ENCODE measurements at places on chromosomes 12 and 14.

GRCh38 chr12:21615431-21615830 is 10.8 kb upstream of the GYS2 start:
- DNase-seq: no peak

DNA sequence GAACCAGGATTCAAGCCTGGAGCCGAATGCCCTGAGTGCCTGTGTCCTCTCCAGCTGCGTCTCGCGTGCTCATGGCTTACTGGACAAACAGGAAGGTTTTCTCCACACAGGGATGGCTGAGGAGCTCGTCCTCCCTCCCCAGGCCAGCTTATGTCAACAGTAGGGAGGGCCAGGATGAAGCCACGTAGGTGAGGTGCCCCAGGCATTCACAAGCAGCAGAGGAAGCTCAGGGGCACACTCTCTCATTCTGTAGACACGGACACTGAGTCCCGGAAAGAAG is 49.3 kb downstream of the TRPV4 start:
- DNase-seq: no peak

DNA sequence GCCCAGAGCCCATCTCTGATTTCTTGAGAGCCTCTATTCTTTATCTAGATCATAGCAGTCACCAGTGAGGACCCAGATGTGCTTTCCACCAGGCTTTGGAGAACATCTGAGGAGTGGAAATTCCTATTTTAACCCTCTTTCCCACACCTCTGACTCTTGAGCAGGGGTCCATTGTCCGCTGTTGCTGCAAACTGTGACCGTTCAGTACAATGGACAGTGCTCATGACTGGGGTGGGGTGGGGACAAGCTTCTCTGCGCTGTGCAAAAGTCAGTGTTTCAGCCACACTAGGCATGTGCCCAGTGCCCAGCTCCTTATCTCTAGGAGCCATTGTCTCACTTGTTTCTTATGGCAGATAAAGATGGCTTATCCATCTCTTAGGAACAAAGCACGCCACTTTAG is 16.9 kb upstream of the KRT7 start:
- DNase-seq: no peak

GRCh38 chr12:131454418-131455217 is 256.3 kb upstream of the SFSWAP start:
- DNase-seq: no peak

DNA sequence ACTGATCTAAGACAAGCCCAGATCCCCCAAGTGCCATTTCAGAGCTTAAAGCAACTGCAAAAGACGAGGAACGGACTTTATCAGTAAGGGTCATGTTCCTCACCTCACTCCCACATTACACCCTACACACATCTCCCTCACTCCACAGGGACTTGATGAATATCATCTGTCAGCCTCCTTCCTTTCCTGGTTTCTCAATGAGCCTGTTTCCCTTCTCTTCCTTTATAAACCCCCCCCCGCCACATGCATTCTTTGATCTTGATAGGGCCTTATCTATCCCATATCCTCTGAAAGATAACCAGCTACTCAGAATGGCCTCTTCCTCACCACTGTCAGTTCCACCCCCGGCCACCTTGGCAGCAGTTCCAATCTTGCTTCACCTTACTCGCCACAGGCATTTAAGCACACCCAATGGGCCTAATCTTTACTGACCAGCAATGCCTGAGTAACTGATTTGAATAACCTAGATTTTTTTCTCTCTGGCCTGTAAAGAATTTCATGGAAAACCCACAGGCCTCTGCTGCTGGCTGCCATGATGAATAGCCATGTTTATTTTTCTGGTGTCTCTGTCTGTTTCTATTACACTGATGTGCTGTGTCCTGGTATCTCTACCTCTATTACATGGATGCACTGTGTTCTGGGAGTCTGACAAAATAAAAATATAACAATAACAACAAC is 138.7 kb downstream of the PHLDA1 start:
- DNase-seq: no peak

DNA sequence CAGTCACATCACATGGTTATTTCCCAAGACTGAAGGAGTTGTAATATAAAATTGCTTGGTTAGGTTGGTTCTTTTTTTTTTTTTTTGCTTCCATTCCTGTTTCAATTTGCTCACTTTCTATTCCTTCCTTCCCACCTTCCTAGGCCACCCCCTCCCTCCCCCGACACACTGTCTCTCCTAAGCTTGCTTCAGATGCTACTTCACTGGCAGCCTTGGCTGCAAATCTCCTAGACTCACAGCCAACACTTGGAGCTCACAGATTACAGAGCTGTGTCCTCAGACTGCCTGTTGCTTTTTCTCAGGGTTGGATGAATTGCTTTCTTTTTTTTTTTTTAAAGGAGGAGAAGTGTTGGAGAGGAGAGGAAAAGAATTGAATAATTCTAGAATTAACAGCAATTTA is 77.3 kb upstream of the GRIN2B start:
- no peak for DNase-seq

- no peak for DNase-seq
Observed at GRCh38 chr12:109946505-109946904, 46.4 kb downstream of the TCHP start.

- DNase-seq: no peak
Observed at GRCh38 chr12:119783787-119784186, 93.3 kb downstream of the CIT start.

DNA sequence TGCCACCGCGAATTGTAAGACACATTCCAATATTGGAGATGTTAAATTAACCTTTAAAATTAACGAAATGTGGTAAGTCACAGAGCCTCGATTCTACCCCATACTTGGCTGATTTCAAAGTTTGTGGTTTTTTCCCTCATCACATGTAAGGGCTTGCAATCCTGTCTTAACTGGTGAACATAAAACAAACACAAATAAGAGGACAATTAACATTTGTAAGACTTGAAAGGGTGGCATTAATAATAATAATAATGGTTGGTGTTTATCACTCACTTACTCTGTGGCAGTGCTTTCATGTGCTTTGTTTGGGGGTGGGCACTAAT is 26.6 kb downstream of the PPFIBP1 start:
- DNase-seq: no peak

- no peak for DNase-seq
Observed at GRCh38 chr12:108633534-108634248, at the start of gene SELPLG. Gene SELPLG, minus strand, starts transcription at chr12:108633894. Its CDS starts 9,587 bp downstream, at chr12:108624307.

DNA sequence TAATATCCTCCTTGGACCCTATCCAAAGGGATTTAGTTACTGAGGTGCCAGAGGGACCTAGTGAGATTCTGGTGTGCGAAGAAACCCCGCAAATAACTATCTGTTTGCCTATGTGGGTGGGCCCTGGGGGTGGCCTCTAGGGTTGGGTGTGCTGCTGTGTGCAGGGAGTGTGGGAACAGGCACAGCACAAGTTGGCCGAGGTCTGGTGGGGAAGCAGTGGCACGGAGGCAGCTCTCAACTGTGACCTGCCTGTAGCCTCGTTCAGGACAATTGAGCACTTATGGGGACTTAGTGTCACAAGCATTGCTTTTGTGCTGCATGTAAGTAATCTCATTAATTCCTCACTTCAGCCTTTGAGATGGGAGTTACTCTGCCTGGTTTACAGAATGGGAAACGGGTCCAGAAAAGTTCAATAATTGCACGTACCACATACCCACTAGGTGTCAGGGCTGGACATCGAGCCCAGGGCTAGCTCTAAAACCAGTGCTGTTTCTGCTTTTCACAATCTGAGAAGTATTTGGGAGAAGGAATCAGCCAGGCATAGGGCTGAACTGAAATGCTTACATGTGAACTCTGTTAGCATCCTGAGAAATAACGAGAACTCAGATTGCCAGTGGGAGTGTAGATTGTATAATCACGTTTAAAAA is 58.8 kb downstream of the TECPR2 start:
- no peak for DNase-seq

DNA sequence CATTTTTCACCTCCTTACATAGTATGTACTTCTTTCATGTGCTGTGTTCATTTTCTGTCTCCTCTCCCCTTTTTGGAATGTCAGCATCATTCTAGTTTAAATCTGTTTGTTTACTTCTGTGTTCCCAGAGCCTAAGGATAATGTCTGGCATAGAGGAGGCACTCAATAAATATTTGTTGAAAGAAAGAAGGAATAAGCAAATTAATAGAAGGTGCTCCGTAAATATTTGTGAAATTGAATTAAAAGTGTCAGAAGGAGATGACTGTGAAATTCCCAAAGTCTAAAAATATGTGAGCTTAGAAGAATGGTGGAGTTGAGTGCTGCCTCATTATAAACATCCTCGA is 3.3 kb upstream of the CDKN1B start:
- DNase-seq: no peak

- DNase-seq: no peak
Observed at GRCh38 chr14:63164108-63164683, 40.0 kb upstream of the RHOJ start.

GRCh38 chr14:76713121-76713520 is 48.1 kb upstream of the VASH1 start:
- DNase-seq: no peak

DNA sequence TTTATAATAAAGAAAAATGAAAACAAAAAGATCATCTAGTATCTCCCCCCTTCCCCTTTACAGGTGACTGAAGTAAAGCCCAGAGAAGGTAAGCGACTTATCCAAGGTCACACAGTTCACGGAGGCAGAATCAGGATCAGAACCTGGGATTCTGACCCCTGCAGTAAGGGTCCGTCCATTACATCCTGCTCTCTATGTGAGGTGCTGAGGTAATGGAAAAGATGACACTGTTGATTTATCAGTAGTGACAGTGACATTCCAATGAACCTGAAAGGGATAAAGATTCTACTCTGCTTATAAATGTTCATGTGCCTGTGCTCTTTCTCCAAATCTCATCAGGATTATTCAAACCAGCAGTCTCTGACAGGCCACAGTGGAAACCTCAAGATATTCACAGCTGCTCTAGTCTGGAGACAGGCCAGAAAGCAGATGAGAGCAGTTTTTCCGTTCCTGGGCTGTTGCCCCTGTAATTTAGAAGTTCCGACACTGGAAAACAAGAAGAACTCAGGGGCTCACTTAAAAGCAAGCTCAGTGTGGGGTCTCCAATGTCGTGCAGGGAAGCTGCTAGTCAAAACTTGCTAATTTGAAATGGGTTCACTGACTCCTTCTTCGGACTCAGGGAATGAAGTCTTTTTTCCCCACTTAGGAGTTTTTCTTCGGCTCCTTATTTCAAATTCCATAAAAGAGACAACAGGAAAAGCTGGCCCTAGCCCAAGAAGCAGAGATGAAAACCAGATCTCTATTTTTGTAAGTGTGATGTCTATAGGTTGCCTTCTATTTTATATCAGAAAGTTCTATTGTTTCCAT is 131.8 kb upstream of the EEA1 start:
- DNase-seq: no peak

GRCh38 chr12:18521461-18521860 is 216.4 kb downstream of the PLCZ1 start:
- no peak for DNase-seq

DNA sequence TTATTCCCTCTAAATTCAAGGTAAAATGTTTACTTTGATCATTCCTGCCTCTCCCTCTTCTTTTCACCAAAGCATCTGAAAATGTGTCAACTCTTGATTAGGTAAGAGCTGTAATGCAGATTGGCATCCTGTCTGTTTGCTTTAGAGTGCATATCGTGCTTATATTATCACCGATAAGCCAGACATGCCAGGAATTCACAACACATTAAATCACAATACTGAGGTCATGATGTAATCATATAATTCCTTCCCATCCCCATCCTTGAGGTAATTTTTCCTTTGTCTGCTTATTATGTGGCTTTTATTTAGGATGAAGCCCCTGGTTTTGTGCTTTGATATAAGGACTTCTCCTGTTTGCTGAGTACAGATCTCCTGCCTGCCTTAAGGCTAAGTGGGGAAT is 10.2 kb downstream of the DDX47 start:
- DNase-seq: no peak

DNA sequence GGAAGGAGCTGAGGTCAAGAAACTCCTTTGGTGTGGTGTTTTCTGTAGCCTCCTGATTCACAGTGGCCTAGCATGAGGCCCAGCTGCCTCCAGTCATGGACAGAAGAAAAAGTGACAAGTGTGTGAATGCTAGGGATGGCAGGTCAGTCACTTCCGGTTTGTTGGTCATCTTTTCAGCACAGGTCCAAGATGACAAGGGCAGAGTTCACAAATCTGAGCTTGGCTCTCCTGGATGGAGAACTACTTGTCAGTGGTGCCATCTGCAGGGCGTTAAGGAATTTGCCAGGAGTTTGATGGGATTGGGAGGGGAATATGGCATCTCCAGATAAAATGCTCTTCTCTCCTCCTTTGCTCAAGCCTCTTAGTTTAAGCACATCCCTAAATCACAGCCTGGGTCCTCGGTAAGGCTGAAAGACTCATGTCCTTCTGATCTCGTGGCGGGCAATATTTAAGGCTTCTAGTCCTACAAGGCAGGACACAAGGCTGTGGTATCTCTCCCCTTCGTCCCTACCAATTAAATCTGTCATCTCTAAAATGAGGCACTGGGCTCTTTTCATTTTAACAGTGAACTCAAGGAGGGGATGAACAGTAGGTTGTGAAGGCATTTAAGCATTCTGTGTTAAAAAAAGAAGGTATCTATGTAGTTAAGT is 10.0 kb downstream of the TUBA1B start:
- DNase-seq: peak; percentile 36

- no peak for DNase-seq
Observed at GRCh38 chr14:105929327-105930081, 403.1 kb downstream of the TMEM121 start.

DNA sequence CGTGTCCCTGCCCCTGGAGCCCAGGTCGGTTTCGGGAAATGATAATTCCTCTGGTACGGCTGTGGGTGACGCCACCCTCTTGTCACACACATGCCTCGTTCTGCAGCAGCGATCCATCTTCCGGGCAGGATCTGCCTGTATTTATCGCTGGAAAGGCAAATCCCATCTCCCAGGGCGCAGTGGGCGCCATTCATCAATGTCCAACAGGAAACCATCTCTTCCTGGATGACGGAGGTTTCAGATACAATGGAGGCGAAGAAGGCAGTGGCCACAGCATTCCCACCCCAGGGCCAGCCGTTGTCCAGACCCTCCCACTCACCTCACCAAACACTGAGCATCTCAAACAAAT is 74.2 kb downstream of the NOC4L start:
- DNase-seq: no peak

- no peak for DNase-seq
Observed at GRCh38 chr12:65278576-65279368, at the start of gene MSRB3. Gene MSRB3, plus strand, starts transcription at chr12:65278683. Its CDS starts 29,897 bp downstream, at chr12:65308580.

- no peak for DNase-seq
Observed at GRCh38 chr14:81172353-81172752, 48.4 kb downstream of the GTF2A1 start.

GRCh38 chr14:101875727-101876554 is 88.4 kb upstream of the DYNC1H1 start:
- no peak for DNase-seq
